ENCODE measurements at places on chromosomes 5 and 9. TPM values are rescaled to one million over a fixed set of nuclear protein-coding genes. Genes with fewer than 3 reads are reported as not detected.

GRCh38 chr9:88767504-88767790 lies 223.8 kb upstream of the S1PR3 start:
- DNase-seq = peak; percentile 57
- no peaks in the 10 kb centered on the region for H3K36me3 ChIP-seq
- peak overlapping the region; percentile 87 for H3K27ac ChIP-seq

DNA sequence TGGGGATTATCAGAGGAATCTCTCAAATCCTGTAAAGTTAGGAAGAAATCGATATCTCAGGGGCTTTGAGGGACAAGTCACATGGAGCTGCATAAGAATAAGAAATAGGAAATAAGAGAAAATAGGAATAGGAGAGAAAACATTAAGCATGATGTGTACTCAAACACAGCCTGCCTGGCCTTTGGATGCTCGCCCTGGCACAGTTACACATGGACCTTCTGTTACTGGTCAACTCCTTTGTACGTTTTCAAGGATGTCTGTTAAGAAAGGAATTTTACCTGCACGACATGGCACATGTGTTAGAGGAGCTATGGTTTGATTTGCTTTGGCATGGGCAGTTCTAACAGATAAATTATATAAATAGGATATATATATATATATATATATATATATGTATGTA lies 321.2 kb downstream of the CDH12 start:
- DNase-seq = no peak
- H3K27ac ChIP-seq = no peak overlapping the region
- H3K36me3 ChIP-seq = no peaks in the 10 kb centered on the region
- H3K4me3 ChIP-seq = no peak overlapping the region
- no peaks in the 10 kb centered on the region for H3K27me3 ChIP-seq
- no peaks in the 10 kb centered on the region for H3K4me1 ChIP-seq

- H3K36me3 ChIP-seq = peaks cover 3% of the 10 kb centered on the region
- H3K4me3 ChIP-seq = no peak overlapping the region
- no peaks in the 10 kb centered on the region for H3K27me3 ChIP-seq
- H3K27ac ChIP-seq = no peak overlapping the region
Measured at GRCh38 chr9:81850724-81851123, 77.5 kb upstream of the SPATA31D4 start.

DNA sequence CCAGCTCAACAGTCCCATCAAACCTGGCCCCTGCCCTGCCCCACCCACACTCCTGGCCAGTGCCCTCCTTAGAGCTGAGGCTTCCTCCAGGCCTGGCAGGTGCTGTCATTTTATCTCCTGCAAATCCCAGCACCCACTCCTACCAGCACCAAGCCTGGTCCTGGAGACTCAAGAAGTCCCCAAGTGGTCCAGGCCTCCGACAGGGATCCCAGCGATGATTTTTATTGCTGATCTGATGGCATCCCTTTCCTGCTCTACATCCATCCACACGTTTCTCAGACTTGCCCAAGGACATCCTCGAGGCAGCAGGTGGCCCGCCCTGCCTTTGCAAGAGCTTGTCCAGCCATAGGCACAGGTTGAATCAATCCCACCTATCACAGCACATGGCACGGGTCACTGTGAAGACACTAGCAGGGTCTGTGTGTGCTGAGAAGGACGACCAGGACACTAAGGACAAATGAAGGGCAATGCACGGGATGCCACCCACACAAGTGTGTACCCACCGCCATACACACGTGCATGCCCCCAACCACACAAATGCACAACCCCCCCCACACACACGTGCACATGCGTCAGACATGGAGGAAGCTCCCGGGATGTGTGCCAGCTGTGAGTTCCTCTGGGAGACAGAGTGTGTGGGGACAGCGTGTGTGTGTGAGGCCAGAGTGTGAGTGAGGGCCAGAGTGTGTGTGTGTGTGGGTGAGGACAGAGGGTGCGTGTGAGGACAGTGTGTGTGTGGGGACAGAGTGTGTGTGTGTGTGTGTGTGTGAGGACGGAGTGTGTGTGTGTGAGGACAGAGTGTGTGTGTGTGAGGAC lies 62.4 kb upstream of the UBAC1 start:
- no peaks in the 10 kb centered on the region for H3K4me1 ChIP-seq
- no peak for DNase-seq
- no peak overlapping the region for H3K4me3 ChIP-seq
- peaks cover 16% of the 10 kb centered on the region for H3K36me3 ChIP-seq

DNA sequence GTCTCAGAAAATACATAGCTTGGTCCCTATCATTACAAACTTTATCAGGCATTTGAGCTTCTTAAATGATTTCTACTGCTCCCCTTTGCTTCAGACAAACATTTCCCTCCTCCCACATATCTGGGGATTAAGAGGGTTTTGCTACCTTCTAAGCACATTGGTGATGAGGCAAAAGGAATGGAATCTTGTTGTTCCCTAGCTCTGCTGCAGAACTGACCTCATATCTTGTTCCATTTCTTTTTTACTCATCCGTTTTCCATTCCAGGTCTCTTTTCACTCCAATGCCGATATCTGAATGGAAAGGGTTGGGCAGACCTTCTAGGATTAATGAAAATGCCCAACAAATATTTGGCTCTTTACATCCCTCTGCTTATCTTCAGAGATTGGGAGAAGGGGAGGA lies 444.6 kb downstream of the ZNF608 start:
- H3K27me3 ChIP-seq = no peaks in the 10 kb centered on the region
- H3K4me3 ChIP-seq = no peak overlapping the region
- no peak overlapping the region for H3K27ac ChIP-seq

GRCh38 chr5:132546108-132546507 lies 2.8 kb upstream of the IL5 start:
- no peaks in the 10 kb centered on the region for H3K36me3 ChIP-seq
- no peak overlapping the region for H3K4me3 ChIP-seq
- no peak overlapping the region for H3K27ac ChIP-seq
- no peaks in the 10 kb centered on the region for H3K4me1 ChIP-seq
- no peak for DNase-seq

- no peak overlapping the region for H3K27ac ChIP-seq
- no peaks in the 10 kb centered on the region for H3K27me3 ChIP-seq
- no peaks in the 10 kb centered on the region for H3K36me3 ChIP-seq
- peaks cover 5% of the 10 kb centered on the region for H3K4me1 ChIP-seq
- DNase-seq = peak; percentile 35
Measured at GRCh38 chr5:118115791-118116190, 872.6 kb downstream of the DTWD2 start.

GRCh38 chr9:20786807-20787206 lies 102.7 kb downstream of the FOCAD start:
- H3K4me1 ChIP-seq = no peaks in the 10 kb centered on the region
- DNase-seq = no peak
- H3K4me3 ChIP-seq = no peak overlapping the region
- H3K36me3 ChIP-seq = peaks cover 20% of the 10 kb centered on the region

DNA sequence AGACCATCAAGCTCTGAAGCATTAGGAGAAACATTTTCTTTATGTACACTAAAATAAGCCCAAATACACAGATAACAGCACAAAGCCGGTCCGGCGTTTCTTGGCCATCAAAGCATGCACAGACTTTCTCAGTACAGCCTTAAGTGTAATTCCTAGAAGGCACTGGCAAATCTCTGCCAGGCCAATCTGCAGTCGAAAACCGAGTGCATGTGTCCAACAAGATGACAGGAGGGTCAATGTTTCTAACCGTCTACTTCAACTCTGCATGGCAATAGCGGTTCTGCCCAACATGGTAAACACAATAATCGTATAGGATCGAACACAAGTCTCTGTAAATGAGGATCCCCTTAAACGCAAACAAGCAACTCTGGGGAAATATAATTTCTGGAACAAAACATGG lies 1.1 kb downstream of the ARL15 start:
- peak overlapping the region; percentile 88 for H3K4me3 ChIP-seq
- peak overlapping the region; percentile 86 for H3K27ac ChIP-seq
- no peaks in the 10 kb centered on the region for H3K27me3 ChIP-seq
- H3K4me1 ChIP-seq = peaks cover 13% of the 10 kb centered on the region

DNA sequence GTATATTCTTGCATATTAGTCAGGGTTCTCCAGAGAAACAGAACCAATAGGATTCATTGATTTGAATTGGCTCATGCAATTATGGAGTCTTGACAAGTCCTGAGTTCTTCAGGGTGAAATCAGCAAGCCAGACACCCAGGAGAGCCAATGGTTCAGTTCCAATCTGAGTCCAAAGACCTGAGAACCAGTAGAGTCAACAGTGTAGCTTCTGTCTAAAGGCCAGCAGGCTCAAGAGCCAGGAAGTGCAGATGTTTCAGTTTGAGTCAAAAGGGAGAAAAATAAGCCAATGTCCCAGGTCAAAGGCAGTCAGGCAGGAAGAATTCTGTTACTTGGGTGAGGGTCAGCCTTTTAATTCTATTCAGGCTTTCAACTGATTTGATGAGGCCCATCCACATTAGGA lies 37.8 kb upstream of the ANKRD34B start:
- no peak overlapping the region for H3K27ac ChIP-seq
- DNase-seq = no peak
- H3K36me3 ChIP-seq = no peaks in the 10 kb centered on the region
- no peaks in the 10 kb centered on the region for H3K27me3 ChIP-seq
- no peak overlapping the region for H3K4me3 ChIP-seq
- H3K4me1 ChIP-seq = no peaks in the 10 kb centered on the region

The CKMT2 gene
- not detected for total RNA-seq

The PKD2L2 gene
- total RNA-seq = not detected

Data from MCF 10A (cell line).